ENCODE measurements at places on chromosomes 11 and 22.
A peak's percentile ranks its signal among the peaks of the same experiment; 100 is the strongest.

- no peak for DNase-seq
Measured at GRCh38 chr11:95930948-95931347, 7.0 kb upstream of the MTMR2 start.

- DNase-seq, result no peak
Measured at GRCh38 chr11:75311858-75312288, 39.6 kb downstream of the ARRB1 start.

DNA sequence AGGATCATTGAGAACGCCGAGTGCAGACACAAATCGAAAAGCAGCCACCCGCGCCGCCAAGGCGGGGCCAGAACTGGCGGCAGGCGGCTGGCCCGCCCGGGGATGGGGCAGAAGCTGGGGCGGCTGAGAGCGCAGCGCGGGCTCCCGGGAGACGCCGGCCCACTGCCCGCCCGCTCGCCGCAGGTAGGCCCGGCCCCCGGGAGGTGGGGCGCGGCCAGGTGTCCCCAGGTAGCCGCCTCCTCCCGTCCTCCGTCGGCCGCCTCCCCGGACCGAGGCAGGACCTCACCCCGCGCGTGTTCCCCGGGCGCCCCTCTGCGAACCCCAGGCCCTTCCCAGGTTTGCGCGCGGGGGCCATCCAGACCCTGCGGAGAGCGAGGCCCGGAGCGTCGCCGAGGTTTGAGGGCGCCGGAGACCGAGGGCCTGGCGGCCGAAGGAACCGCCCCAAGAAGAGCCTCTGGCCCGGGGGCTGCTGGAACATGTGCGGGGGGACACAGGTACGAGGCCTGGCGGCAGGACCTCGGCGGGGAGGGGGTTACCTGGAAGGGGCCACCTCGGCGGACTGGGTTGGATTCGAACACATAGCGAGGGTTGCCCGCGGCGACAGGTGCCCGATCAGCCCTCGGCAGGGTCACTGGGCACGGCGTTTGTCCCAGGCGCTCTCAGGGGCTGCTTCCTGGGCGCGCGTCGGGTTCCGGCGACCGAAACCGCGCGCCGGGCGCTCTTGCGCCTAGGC lies at the start of gene PRRG4:
Gene PRRG4, plus strand, starts transcription at position 248 of the 733 bp plus-strand sequence. CDS start 603 bp downstream, outside the sequence.
- peak; percentile 41 for DNase-seq

DNA sequence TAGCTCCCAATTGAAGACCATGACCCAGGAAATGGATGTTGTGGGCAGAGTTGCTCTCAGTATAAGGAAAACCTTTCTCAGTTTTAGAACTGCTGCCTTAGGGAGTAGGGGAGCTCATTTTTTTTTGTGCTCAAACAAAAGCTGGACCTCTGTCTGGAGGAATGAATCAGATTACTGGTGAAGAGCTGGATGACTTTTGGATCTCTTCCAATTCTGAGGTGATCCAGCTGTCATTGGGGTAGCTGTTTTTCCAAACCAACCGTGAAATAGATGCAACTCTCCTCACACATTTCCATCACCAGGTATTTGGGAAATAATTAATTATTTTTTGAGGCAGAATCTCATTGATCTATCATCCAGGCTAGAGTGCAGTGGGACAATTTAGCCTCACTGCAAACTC lies 251.3 kb upstream of the PLET1 start:
- no peak for DNase-seq

GRCh38 chr11:66289548-66290329 lies 796 bp upstream of the YIF1A start:
- peak; percentile 89 for DNase-seq

- DNase-seq, result peak; percentile 36
Measured at GRCh38 chr11:132941024-132941646, 591.2 kb downstream of the OPCML start.
